HT1080 (cell line): ENCODE measurements at places on chromosomes 13 and 19. TPM values are rescaled to one million over a fixed set of nuclear protein-coding genes. Genes with fewer than 3 reads are reported as not detected.
A peak's percentile ranks its signal among the peaks of the same experiment; 100 is the strongest.

DNA sequence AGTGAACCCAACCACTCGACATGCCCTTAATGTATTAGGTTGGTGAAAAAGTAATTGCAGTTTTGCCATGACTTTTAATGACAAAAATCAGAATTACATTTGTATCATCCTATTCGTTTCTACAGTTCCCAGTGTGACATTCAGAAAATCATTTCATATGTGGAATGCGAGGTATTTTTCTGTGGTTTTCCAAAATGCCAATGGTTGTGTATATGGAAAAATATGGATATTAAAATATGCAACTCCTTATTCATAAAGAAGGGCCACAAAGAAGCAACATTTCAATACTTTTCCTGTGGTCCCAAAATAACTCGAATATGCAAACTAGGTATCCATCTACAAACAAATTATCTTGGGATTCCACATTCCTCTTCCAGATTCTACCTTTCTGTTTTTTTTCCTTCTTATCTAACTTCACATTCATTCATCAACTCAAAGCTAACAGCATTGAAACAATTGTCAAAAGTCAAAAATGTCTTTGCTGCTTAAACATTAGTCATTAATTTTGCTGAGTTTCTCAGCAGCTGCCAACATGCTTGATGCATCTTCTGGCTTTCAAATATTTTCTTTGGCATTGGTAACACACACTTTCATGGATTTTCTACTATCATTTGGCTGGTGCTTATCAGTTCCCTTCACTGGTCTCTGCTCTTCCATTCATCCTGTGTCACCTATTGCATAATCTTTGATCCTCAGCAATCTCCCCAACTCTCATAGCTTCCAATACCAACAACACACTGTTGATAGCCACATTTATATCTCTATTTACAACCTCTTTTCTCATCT is 1445.4 kb downstream of the EFNB2 start:
- no peak for DNase-seq

GRCh38 chr19:12140545-12141404 is 625 bp upstream of the ZNF20 start:
- peak; percentile 40 for DNase-seq

GRCh38 chr19:41924151-41925145 is 3.8 kb downstream of the ERFL start:
- no peak for DNase-seq

- DNase-seq = no peak
These were observed 434.3 kb downstream of the EFNB2 start for GRCh38 chr13:106101201-106101600.

Gene ZNF136
- total RNA-seq = 2.6 and 3.7 TPM in 2 replicates

Gene SELENOV
- total RNA-seq = not detected in 2 replicates

Gene FPR1
- total RNA-seq = 0.57 and 0.98 TPM in 2 replicates

Gene ATXN8OS
- total RNA-seq = not detected in 2 replicates
